Fibroblast of upper back skin (primary cell): ENCODE measurements at places on chromosomes 2 and 18.

DNA sequence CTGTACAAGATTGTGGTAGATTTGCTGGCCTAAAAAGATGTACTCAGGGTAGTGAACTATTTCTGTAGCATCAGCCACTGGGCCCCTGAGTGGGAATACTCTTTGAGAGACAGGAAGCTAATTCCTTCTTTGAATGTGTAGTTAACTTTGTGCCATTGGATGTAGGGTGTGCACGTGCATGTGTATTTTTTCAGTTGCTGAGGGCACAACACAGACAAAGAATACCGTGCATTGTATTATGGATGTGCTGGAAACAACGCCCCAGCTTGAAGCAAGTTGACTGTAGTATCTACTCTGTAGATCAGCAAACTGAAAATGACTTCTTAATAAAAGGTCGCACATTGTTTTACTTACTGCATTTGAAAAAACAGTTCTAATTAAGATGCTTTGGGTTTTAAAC lies 14.1 kb downstream of the CRIM1 start:
- no peak for DNase-seq

DNA sequence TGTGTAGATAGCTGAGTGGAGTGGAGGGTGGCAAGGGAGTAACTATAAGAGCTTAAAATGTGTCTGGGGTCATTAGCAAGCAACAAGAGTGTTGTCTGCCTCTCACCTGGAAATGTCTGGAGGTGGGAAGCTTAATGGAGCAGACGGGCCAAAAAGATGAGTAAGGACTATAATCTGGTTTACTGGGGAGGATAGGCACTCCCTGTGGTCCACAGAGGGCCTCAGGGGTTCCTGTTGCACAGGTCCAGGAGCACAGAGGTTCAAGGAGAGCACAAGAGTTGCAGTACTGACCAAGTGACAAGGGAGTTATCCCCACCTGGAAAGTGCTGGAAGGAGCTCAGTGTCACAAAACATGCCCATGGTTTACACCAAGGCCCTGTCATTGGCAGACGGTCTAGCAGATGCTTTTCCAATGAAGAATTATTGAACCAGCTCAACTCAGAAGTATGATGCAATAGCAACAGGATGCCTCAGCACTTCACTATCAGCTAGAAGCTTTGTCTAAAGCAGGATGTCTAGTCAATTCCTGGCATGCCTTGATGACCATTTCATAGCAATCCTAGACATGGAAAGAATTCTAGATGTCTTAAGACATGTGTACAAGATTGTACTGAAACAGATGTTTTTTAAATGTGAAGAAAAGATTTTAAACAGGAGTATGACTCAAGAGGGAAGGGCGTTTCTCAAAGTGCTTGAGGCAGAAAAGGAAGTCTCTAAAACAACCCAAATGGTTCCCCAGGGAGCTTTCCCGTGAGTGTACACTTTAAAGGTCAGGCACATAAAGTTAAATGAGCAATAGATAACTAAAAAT lies 62.9 kb upstream of the SERPINE2 start:
- DNase-seq: peak; percentile 100

DNA sequence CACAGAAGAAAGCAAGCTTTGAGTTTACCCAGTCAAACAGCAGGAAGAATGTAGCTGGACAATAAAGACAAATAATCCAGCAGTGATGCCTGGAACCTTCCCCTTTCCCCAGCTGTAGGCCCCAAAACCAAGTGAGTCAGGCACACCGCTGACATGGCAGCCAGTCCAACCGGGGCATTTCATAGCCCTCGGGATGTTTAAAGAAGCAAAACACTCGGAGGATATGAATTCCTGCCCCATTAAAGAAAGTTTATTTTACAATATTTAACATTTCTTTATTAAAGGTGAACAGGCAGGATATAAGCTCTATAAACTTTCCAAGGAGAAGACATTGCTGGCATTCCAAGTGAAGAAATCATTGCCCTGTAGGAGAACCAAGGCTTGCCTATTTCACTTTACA lies 507.6 kb upstream of the TNP1 start:
- peak; percentile 34 for DNase-seq

DNA sequence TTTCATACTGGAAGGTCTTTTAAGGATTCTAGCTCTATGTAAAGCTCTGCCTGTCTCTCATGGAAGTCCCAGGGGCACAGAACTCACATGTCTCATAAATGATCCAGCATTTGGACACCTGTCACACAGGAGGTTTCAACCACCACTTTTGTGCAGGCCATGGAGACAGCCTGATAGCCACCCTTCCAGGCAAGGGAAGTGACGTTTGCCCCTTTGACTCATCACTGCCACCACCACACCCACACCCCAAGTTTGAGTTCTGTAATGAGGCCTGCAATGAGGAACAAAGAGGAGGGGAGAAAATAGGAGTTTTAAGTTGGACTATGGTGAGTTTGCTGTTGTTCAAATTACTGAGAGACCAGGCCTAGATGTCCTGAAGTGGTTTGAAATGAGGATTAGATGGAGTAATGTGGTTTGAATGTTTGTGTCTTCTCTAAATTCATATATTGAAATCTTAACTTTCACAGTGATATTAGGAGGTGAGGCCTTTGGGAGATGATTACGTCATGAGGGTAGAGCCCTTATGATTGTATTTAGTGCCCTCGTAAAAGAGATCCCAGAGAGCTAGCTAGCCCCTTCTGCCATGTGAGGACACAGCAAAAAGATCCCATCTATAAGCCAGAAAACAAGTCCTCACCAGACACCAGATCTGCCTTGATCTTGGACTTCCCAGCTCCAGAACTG lies 175.3 kb upstream of the EPHA4 start:
- no peak for DNase-seq

DNA sequence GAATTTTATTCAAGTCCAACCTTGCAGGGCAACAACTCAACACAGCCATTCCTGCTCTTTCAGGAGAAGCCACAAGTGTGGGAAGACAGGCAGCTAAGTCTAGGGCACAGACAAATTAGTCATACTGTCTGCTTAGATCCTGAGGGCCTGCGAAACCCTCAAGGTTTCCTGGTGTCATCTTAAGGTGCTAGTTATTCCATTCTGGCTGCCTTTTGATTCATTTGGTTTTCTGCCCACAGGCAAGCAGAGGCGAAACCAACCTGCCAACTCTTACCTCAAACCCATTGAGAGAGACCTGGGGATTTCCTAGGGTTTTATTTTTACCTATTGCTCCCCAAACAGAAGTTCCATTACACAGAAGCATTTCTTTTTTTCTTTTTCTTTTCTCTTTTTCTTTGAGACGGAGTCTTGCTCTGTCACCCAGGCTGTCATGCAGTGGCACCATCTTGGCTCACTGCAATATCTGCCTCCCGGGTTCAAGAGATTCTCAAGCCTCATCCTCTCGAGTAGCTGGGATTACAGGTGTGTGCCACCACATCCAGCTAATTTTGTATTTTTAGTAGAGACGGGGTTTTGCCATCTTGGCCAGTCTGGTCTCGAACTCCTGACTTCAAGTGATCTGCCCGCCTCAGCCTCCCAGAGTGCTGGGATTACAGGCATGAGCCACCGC lies 23.7 kb upstream of the SCYGR1 start:
- peak; percentile 53 for DNase-seq

GRCh38 chr18:31828613-31829012 lies 67.9 kb upstream of the SLC25A52 start:
- DNase-seq: no peak

- DNase-seq: no peak
Observed at GRCh38 chr2:133412694-133413093, 155.6 kb downstream of the NCKAP5 start.

- no peak for DNase-seq
Observed at GRCh38 chr2:47719099-47719498, 63.8 kb upstream of the MSH6 start.

GRCh38 chr2:150063931-150064548 lies 423.4 kb downstream of the RND3 start:
- DNase-seq: no peak

DNA sequence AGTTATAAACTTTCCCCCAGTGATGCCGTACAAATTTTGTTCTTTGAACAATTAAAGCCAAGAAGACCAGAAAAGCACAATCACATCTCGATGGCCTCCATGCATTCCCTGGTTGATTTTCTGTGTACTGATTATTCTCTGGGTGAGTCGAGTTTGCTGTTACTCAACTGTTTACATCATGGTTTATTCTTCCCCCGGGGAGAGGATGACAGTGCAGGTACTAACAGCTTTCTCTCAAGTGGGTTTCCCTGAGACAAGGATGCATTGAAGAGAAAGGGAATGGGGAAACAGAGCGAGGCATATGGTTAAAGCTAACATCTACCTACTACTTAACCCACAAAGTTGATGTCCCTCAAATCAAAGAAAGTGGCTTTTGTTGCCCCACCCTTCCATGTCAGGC lies 410.8 kb upstream of the FANCL start:
- no peak for DNase-seq

- DNase-seq: no peak
Observed at GRCh38 chr18:80154293-80154692, 45.2 kb downstream of the ADNP2 start.

GRCh38 chr2:185757356-185757755 lies 18.8 kb downstream of the FSIP2 start:
- peak; percentile 17 for DNase-seq

- DNase-seq: peak; percentile 22
Observed at GRCh38 chr18:73656691-73657090, 490.9 kb downstream of the FBXO15 start.

DNA sequence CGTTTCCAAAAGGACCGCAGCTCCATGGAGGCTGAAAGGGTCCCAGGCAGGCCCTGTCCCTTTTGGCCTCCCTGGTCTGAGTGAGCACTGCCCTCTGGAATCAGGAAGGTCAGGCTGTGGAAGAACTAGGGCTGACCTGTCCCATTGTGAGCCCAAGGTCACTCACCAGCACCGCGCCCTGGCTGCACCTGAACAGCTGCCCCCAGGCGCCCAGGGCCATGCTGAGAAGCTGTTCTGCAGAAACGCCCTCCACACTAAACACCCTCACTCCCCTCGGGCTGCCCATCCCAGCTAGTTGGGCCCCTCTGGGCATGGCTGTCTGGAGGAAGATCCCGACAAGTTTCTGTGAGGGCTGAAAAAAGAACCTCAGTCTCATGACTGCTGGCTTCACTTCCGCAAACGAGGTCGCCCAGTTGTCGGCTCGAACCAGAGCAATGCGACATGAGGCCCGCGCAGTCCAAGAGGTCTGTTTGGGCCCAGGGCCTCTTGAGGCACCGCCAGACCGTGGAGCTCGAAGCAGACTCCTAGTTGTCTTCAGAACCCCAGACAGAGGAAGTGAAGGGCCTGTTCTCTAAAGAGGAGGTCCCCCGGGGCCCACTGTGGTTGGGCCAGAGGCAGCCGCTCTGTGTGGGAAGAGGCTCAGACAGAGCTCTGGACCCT lies 64.4 kb downstream of the INPP5D start:
- no peak for DNase-seq

DNA sequence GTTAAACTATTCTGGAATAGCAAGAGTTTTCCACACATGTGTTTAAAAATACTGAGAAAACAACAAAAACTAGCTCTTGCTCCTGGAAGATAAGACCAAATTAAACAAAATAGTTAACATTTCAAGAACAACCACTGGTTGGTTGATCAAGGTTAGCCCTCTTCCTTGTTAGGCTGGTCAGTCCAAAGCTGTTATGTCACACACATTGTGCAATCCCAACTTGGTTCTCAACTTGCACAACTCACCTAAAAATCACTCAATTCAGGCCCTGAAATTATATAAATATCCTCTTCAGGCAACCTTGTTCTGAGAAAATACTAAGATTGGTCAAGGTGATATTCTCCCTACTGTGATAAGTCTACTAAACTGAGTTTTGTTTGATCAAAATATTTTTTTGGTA lies 169.7 kb upstream of the LRP1B start:
- no peak for DNase-seq

GRCh38 chr2:142140434-142140845 lies 9.6 kb upstream of the LRP1B start:
- DNase-seq: peak; percentile 25

DNA sequence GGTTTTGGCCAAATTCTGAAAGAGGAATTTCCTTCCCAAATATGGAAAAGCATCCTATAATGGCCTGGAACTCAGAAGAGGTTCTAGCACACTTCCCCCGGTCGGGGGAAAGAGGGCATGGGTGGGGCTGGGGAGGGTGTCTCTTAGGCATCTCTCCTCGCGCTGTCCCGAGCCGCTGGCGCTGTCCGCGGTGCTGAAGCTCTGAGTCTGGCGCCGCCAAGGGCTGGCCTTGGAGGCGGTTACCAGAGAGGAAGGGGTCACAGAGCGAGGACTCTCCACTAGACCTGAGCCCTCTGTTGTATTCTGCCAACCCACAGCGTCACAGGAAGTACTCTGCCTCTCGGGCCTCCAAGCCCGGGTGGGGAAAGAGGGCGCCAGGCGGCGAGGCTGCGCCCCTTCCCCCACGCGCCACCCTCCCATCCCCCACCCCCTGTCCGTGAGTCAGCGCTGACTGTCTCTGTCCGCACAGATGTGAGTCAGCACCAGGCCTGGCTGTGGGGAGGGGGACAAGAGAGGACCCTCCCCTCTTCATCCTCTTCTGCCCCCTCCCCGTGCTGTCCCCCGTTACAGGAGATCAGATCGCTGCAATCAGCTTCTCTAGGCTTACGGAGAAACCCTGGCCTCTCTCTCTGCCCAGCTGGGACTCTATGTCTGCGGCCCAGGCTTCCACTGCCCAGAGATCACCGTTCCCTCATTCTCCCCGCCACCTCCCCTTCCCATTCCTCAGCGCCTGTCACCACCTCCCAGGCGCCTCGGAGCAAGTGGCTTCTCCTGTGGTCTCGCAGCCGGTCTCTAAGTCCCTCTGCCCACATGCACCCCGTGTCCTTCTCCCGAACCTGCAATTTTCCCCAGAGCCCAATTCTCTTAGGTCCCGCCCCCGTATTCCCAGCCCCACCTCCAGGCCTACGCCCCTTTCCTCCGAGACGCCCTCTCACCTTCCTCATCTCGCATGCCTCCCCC lies 779 bp downstream of the PTPRN start:
- DNase-seq: peak; percentile 85

DNA sequence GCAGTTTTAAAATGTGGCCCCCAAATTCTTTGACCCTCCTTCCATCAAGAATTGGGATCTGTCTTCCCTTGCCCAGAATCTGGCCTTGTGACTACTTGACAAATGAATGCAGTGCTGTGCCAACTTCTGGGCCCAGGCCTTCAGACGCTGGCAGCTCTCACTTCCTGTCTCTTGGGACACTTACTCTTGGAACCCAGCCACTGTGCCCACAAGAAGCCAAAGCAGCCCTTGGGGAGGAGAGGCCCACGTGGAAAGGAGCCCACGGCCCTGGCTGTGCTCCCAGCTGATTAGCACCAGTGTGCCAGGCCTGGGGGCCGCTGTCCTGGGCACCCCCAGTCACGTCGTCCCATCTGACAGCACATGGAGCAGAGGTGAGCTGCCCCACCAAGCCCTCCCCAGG lies 56.6 kb downstream of the RPL37A start:
- no peak for DNase-seq

DNA sequence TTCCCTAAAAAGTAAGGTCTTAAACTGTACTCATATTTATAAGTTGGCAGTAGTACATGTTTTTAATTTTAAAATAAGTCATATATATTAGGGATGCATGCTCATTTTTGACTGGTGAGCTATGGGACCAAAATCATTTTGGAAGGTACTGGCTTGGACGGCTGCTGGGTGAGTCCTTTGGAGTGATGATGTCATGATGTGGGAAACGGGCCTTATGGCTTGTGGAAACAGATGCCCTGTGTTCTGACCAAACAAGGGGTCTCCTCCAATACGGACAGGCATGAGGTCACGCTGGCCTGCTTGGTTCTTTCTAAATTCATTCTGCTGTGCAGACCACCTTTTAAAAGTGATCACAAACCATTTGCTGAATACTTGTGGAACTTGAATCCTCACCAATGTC lies 109.2 kb upstream of the MGAT5 start:
- no peak for DNase-seq

- DNase-seq: no peak
Observed at GRCh38 chr2:180842461-180842860, 137.9 kb upstream of the UBE2E3 start.
